Tibial nerve (tissue), 4 donors: ENCODE measurements at places on chromosomes 7 and 10. TPM values are rescaled to one million over a fixed set of nuclear protein-coding genes. Genes with fewer than 3 reads are reported as not detected.

DNA sequence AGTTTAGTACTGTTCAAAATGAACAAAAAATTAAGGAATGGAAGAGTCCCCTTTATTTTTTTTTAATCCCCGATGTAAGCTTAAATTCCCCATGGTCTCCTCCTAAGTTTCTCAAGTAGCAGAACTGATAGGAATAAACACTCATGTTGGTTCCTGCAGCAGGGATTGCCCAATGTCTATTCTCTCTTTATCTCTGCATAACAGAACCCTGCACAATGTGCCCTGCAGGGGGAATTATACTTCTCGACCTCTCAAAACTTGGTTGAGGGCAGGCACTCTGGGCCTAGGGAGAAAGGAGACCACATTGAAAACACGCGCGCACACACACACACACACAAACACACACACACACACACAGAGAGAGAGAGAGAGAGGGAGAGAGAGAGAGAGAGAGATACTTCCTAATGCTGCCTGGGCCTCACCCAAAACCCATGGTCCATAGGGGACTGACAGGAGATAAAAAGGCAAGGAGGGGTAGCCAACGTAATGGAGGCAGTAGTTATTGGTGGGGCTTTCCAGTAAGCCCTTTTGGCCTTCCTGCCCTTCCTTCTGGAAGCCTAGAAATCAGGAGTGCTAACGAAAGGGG lies 22.7 kb downstream of the JAZF1 start:
- DNase-seq: no peak
- H3K27ac ChIP-seq: no peak overlapping the region
- no peak overlapping the region for H3K4me3 ChIP-seq
- H3K27me3 ChIP-seq: no peaks in the 10 kb centered on the region
- peaks cover 3% of the 10 kb centered on the region for H3K36me3 ChIP-seq

DNA sequence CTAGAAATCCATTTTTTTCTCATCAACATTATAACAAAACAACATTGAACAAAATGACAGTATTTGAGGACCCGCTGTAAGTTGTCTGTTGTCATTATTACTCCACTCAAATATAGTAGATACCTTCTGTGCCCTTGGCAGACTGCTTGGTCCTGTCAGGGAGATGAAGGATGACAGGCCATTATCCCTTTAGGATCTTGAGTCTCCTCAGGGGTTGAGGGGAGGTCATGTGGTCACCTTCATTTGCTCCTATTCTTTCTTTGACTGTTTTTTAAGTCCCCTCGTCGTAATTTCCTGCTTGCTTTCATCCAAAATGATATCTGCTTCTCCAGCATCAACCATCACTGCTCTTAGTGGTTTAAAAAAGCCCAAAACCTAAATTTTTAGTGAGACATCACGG lies 2.6 kb upstream of the PIP4K2A start:
- H3K4me3 ChIP-seq: no peak overlapping the region
- peaks cover 10% of the 10 kb centered on the region for H3K4me1 ChIP-seq
- H3K27me3 ChIP-seq: no peaks in the 10 kb centered on the region
- H3K27ac ChIP-seq: no peak overlapping the region
- H3K36me3 ChIP-seq: no peaks in the 10 kb centered on the region

GRCh38 chr7:10521306-10521705 lies 452.4 kb upstream of the PHF14 start:
- no peak overlapping the region for H3K4me3 ChIP-seq
- H3K36me3 ChIP-seq: no peaks in the 10 kb centered on the region
- no peak overlapping the region for H3K27ac ChIP-seq
- no peak for DNase-seq
- H3K27me3 ChIP-seq: no peaks in the 10 kb centered on the region

DNA sequence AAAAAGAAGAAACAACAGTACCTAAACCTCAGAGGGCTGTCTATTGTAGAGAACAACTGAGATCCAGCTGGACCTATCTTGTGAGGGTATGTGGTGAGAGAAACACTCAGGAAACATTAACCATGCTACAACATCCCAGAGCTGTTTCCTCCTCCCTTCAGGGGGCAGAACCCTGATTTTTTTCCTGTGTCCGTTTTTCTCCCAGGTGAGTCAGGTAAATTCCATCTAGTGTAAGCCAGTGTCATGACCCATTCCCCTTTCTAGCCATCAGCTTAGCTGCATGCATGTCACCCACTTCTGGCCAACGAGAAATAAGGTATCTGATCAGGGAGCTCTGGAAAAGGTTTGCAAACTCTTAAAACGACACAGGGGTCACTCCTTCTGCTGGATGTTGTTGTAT lies 103.8 kb downstream of the DNMBP start:
- H3K36me3 ChIP-seq: peaks cover 68% of the 10 kb centered on the region
- no peaks in the 10 kb centered on the region for H3K27me3 ChIP-seq
- no peaks in the 10 kb centered on the region for H3K4me1 ChIP-seq
- H3K27ac ChIP-seq: no peak overlapping the region

TRPV5 gene
- total RNA-seq: 0.21 TPM

AKR1D1 gene
- total RNA-seq: not detected

DPYSL4 gene
- 3.1 TPM for total RNA-seq

PILRA gene
- 14.4 TPM for total RNA-seq
